ENCODE measurements at places on chromosomes 1 and 21.

DNA sequence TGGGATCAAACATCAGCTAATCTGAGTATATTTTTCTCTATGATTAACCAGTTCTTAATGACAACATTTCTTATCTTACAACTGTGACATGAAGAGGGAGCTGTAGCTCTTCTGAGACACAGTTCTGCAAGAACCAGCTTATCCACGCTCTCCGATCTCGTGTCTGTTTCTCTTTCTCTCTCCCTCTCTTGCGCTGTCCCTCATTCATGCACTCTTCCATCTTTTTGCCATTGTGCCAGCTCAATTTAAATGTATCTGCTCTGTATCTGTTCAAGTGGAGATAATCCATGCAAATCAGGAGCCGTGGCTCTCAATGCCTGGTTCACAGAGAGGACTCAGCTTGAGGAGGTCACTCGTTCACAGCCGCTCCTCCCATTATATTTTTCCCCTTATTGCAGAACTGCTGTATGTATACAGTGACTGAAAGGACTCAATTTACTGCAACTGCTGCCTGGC lies 494.7 kb upstream of the ADGRL2 start:
- no peak for DNase-seq

DNA sequence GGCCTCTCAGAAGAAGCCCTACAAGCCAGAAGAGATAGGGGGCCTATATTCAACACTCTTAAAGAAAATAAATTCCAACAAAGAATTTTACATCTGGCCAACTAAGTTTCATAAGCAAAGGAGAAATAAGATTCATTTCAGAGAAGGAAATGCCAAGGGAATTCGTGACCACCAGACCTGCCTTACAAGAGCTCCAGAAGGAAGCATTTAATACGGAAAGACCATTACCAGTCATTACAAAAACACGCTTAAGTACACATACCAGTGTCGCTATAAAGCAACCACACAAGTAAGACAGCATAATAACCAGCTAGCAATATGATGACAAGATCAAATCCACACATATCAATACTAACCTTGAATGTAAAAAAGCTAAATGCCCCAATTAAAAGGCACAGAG lies 704.9 kb upstream of the CHRM3 start:
- no peak for DNase-seq

GRCh38 chr1:244460197-244460596 lies 876 bp upstream of the CATSPERE start:
- DNase-seq = no peak

DNA sequence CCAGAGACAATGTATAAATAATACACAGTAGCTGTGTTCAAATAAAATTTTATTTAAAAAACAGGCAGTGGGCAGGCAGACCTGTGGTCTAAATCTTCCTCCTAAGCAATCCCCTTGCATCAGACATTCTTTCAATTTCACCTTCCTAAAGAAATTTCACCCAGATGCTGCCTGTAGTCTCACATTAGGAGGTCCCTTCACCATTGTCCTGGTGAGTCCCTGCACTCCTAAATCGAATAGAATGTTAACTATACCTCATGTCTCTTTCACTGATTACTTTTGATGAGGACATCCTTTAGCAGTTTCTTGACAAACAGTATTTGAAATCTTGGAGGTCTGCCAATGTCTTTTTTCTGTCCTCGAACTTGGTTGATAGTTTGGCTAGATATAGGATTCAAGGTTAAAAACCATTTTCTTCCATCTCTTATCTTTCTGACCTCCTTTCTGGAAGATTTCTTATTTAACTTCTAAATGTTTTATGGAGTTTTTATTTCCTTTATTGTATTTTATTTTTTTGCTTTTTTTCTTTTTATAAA lies 77.5 kb downstream of the LPGAT1 start:
- no peak for DNase-seq

- no peak for DNase-seq
Measured at GRCh38 chr1:63533931-63534330, 10.6 kb downstream of the EFCAB7 start.

- DNase-seq = no peak
Measured at GRCh38 chr1:33435096-33435820, 4.4 kb upstream of the PHC2 start.

DNA sequence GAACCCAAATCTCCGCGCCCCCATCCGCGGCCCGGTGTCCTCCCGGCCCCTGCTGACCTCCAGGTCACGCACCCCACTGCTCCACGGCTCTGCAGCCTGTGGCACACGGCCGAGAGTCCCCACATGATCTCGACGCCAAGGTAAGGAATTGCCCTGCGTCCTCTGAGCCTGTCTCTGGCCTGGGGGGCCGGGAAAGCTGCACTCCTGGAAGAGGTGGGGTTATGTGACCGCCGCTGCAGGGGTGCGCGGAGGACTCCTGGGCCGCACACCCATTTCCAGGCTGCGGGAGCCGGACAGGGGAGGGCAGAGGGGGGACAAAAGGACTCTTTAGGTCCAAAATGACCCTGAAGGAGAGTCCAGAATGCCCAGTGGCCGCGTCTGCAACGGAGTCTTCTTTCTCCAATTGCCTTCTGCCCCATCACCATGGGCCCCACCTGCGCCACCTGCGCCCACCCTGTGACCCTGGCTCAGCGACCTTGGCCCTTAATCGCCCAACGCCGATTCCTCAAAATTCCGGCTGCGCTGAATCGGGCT lies 997 bp upstream of the SIM2 start:
- no peak for DNase-seq

- DNase-seq = no peak
Measured at GRCh38 chr1:67719329-67720196, 34.6 kb downstream of the GADD45A start.

DNA sequence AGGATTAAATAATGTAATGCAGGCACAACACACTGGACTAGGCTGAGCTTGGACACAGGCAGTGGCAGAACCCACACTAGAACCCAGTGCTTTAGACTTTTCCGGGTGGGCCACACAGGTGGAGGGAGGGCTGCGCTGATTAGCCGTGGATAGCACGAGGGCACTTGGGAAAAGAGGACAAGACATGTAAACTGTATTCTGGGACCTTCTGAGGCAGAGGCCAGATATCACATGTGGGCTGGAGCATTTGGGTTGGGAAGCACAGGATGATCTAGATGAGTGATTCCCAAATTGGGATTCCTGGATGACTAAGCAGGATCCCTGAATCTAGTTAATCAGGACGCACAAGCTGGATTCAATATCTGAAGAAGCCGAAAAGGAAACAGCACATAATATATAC lies 20.3 kb upstream of the A3GALT2 start:
- no peak for DNase-seq

- DNase-seq = no peak
Measured at GRCh38 chr1:9652379-9653209, 1.1 kb downstream of the PIK3CD start.

DNA sequence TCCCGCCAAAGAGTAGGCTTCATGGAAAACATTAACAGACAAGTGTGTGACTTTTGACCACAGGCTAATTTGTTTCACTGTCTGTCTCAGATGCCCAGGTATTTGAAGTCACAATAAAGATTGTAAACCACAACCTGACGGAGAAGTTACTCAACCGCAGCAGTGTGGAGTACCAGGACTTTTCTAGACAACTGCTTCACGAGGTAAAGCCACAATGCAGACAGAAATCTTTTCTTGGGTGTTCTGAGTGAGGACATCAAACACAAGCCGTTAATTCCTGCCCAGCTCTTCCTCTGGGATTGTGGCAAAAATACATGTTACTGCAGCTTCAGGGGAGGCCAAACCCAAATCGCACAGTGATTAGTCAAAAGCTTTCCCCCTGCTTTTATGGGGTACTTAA lies 31.0 kb downstream of the UMODL1 start:
- DNase-seq = no peak

- DNase-seq = no peak
Measured at GRCh38 chr1:46527474-46528296, 23.8 kb downstream of the KNCN start.

DNA sequence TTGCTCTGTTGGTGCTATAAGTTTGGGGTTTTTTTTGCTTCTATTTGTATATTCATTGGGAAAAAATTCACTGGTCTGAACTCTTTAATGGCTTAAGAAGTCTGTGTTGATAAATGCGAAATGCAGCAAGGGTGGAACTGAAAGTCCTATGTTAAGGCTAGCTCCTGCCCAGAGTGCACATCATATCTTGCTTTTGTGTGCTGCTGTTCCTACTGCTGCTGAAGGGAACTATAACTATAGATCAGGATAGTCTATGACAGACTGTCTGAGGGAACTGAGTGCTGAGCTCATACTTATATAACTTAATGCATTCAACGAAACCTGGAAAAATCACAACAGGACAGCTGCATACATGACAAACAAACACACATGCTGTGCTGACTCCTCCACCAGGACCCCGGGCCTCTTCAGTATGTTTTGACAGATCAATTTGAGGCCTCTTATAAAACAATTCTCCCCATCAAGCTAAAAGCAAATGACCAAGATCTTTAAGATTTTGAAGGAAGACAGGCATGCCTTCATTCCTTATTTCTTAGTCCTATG lies 1031.5 kb upstream of the ADGRL2 start:
- DNase-seq = no peak

All from vagina (tissue), 2 donors.